GOT3 (cell line): ENCODE measurements at places on chromosomes 16 and 17.

DNA sequence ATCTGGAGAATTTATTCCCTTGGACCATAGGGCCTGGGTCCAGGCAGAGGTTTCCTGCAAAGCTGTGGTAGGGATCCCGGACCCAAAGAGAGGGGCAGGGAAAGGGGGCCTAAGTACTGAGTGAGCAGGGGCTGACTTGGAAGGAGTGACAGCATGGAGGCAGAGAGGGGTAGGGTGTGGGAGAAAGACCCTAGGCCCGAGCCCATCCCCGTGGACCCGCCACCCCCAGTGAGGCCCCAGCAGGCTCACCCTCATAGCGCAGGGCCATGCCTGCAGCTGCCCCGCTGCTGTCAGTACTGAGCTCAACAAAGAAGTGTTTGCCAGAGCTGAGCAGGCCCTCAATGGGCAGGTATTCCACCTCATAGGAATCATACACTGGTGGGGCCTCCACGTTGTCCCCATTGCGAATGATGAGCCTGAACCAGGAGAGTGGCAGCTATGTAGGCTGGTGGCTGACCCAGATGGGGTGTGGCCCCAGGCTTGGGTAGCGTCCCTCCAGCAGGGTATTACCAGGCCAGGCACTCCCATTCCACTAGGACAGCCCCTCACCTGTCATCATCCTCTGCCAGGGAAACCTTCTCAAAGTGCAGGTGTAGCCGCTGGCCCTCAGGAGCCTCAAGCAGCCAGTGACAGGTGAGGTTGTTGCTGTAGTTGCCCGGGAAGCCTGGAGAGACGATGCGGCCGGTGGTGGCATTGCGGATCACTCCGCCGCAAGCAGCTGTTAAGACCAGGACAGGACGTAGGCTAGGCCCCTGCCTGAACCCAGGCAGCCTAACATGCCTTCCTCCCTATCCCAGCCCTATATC, 9.1 kb upstream of the PHF12 start:
- DNase-seq, result no peak

- DNase-seq, result no peak
Measured at GRCh38 chr17:13541032-13541480, 60.7 kb downstream of the HS3ST3A1 start.

GRCh38 chr17:78355045-78355641, 4.7 kb downstream of the SOCS3 start:
- DNase-seq, result no peak

- DNase-seq, result no peak
Measured at GRCh38 chr16:65834688-65835087, 531.8 kb upstream of the CDH5 start.

GRCh38 chr16:9138021-9138680, 46.7 kb downstream of the HAPSTR1 start:
- DNase-seq, result no peak

GRCh38 chr16:69064124-69064763, 41.2 kb upstream of the HAS3 start:
- DNase-seq, result peak; percentile 10

DNA sequence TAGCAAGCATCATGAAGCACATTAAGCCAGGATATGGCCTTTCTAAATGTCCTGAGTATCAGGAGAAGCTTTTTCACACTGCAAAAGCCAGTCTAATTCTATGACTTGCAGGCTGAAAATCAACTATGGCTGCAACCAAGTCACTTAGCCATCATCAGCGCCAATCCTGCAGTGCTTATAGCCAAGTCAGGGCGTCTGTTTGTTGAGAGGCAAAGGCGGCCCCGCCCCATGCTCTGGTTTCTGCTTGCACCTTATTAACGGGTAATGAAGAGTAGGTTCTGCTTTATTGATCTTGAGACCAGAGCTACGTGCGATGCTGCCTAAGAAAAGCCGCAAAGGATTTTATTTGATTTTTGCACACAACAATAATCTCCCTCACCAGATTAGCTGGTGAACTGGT, 88.4 kb downstream of the CDH13 start:
- no peak for DNase-seq

DNA sequence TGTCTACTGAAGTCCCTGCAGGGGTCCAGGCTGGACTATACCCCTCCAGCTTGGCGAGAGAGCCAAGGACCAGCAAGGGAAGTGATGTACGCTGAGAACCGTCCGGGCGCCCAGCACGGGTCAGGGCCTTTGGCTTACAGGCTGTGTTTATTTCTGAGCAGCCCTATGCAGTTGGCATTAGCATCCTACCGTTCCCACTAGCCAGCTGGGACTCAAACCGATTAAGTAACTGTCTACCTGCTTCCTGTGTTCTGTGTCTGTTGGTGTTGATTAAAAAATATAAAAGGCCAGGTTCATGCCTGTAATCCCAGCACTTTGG, 73.8 kb downstream of the CMIP start:
- no peak for DNase-seq

DNA sequence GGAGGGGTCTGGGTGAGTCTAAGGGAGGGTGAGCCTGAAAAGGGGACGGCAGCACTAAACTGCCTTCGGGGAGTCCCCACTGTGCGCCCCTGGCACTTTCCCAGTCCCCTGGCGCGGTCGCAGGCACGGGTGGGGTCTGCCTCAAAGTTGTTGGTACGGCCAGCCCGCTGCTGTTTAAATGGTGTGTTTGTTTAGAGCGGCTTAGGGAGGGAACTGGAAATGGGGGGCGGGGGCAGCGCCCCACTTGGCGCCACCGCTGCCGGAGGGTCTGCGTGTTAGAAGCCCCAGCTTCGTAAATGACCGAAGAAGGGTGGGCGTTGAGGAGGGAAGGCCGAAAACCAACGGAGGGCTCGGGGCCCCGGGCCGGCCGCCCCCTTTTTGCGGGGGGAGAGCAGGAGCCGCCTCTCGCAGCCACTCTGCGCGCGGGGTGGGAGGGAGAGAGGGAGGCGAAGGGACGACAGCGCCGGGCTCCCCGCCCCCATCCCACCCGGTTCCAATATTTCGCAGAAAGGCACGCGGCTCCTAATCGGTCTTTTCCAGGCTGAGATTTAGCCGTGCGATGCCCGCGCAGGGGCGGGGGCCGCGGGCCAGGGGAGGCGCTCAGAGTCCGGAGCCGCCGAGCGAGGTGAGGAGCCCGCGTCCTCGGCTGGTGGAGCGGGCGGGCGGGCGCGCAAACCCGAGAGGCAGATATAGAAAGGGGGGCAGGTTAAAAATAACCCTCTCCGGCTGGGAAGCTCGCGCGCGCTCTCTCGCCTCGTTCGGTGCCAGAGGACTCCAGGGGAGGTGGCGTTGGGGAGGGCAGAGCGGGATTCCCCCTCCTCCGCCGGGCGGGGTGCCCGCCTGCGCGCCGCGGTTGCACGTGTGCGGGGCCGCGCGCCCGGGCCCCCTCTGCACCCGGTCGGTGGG, 54.9 kb downstream of the SREBF1 start:
- DNase-seq, result no peak

GRCh38 chr16:31107465-31107867, 720 bp upstream of the BCKDK start:
- no peak for DNase-seq

GRCh38 chr17:69524854-69525253, 110.4 kb downstream of the MAP2K6 start:
- DNase-seq, result no peak

DNA sequence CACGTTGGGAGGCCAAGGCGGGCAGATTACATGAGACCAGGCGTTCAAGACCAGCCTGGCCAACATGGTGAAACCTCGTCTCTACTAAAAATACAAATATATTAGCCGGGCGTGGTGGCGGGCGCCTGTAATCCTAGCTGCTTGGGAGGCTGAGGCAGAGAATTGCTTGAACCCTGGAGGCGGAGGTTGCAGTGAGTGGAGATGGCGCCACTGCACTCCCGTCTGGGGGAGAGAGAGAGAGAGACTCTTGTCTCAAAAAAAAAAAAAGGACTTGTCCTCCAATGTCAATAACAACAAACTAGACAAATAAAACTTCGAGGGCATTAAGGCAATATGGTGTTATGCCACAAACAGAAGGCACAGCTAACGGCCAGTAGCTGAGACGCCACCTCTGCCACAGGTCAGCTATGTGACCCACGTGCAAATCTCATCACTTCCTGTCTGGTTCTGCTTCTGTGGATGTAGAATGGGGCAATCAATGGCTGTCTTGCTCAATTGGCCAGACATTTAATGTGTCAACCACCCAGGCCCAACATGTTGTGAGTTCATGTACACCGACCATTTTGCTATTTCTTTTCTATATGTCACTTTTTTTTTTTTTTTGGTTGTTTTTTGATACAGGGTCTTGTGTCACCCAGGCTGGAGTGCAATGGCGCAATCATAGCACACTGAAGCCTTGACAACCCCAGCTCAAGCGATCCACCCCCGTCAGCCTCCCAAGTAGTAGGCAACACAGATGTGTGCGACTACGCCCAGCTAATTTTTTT, 834 bp upstream of the TXNDC11 start:
- DNase-seq, result no peak

DNA sequence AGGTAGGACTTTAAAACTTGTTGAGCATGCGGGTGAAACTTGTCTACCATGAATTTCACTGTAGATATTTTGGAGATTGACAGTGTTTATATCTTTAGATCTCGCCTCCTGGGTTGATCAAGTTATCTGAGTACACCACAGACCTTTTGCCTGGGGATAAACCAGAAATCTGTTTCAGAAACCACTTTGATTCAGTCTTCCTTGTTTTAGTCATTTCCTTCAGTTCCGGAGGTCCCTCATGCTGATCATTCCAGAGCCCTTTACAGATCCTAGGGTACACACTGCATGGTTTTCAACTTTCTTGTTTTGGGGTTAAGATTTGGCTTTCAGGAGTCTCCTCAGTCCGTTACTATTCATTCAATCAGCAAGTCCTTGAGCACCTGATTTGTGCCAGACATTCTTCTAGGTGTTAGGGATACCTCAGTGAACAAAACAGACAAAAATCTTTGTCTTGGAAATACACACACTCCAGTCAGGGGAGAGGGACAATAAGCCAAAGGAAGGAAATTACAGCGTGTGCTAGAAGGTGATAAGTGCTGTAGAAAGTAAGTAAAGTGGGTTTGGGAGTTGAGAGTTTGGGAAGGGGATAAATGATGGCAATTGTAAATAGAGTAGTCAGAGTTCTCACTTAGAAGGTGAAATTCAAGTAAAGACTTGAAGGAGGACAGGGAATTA, 12.2 kb downstream of the NOD2 start:
- no peak for DNase-seq

DNA sequence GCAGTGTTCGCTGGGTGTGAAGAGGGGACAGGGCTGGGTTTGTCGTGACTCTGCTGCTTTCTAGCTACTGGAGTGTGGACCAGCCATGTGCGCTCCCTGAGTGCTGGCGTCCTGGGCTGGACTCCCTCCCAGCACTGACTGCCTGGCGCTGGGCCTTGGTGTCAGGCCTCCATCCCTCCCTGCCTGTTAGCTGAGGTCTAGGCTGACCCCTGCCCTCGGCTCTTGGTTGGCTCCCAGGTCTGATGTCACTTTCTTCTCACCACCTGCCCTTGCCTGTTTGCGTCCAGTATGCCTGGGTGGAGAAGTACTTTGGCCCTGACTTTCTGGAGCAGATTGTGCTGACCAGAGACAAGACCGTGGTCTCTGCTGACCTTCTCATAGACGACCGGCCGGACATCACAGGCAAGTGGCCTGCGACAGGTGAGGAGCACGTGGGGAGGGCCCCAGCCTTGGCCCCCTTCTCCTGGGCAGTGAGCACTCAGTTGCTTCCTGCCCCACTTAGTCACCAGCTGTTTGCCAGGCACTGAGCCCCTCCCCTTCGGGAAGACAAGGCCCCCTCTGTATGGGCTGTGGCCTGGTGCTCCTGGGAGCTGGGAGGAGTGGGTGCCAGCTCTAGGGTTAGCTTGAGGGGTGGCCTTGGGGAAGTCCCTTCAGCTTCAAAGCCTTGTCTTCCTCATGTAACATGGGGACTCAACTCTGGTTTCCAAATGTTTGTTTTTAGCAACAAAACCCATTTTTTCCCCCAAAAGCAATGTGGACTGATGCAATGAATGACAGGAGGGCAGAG, 41.5 kb downstream of the NT5M start:
- DNase-seq, result no peak

DNA sequence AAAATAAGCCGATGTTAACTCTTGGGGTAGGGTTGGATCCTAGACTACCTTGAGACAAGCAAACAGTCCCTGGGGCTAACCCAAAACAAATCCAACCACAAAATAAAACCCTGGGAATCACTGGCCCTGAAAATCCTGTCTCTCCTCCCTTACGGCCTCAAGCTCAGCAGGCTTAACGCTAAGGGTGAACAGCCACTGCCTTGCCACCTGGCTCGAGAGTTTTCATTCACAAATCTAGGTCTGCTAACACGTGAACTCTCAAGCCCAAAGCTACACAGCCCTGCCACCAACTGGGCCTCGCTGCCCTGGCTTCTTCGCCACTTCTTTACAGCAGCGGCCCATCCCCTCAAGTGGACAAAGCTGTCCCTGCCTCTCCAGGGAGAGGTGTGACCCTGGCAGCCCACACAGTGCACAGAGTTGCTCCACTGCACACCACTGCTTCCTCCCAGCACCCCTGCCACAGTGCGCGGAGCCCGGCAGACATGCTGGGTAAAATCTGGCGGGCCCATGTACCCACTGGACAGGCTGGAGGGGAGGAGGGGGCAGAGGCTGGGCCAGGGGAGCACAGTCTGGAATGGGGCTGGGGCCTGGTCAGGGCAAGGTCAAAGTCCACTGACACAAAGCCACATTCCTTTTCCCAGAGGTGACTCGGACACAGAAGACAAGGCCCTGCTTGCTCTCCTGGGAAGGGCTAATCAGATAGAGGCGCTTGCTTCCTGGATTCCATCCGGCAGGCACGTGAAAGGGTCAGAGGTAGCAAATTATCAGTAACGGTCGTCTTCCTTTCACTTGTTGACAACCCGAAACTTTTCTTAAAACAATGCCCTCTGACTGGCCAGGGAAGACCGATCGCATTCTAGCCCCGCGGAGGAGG, 996 bp downstream of the PCYT2 start:
- DNase-seq, result no peak

GRCh38 chr17:75891022-75891604, 5.6 kb downstream of the TRIM65 start:
- no peak for DNase-seq

DNA sequence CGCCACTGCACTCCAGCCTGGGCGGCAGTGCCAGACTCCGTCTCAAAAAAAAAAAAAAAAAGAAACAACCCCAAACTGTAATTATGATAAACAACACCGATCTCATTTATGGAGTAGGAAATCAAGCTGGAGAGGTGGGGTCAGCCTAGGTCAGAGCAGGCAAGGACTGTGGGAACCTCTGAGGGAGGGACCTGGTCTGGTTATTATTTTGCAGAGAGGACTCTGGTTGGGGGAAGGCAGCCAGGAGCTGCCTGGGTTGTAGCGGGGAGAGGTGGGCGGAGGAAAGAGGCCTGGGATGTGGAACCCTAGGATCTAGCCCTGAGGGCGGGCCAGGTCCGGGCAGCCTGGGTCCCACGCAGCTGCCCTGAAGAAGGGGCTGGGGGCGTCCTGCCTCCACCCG, 10.9 kb upstream of the HS3ST6 start:
- no peak for DNase-seq

- DNase-seq, result no peak
Measured at GRCh38 chr16:75599452-75600277, 23.4 kb downstream of the ADAT1 start.

- no peak for DNase-seq
Measured at GRCh38 chr16:12625068-12625467, 178.6 kb downstream of the CPPED1 start.

GRCh38 chr17:21376081-21376758, at the start of gene KCNJ12:
Gene KCNJ12 (plus strand): TSS chr17:21376357. CDS start chr17:21415343, 38,986 bp downstream.
- DNase-seq, result no peak

DNA sequence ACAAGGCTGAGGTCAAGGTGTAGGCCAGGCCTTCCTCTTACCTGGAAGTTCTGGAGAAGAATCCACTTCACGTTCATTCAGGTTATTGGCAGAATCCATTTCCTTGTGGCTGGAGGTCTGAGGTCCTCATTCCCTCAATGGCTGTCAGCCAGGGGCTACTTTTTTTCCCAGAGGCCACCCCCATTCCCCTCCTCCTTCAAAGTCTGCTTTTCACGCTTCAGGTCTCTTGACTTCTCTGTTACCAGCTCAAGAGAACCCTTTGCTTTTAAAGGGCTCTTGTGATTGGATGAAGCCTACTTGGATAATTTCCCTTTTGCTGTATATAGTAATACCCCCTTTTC, 55.1 kb upstream of the LGALS9 start:
- no peak for DNase-seq
